ENCODE measurements at places on chromosomes 2 and 18.

DNA sequence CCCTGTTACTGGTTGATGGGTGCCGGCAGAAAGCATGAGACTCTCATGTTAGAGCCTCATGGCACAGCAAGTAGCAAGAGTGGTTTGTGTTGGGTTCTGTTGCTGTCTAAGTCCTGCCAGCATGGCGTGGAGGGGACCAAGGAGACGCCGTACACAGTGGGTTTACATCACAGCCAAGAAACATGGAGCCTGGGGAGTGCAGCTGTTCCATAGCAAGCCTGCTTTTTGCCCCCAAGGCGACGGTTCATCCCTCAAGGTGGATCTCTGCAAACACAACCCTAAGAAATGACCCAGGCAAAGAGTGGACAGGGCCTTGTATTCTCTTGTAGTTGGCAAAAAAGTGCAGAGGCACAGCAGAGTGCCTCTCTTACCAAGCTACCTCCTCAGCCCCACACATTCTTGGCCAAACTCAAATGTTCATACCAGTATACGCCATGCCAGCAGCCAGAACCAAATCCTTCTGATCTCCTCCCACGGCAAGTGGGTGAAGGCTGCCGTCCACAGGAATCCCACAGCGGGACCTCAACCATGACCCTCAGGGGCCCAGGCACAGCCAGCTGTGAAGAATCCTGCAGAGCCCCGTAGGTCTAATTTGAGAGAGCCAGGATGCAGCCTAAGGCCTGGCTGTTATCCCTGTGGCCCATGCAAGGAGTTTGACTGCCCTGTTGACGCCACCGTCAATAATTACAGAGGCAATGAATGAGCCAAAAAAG lies 19.0 kb downstream of the SNED1 start:
- no peak for DNase-seq

DNA sequence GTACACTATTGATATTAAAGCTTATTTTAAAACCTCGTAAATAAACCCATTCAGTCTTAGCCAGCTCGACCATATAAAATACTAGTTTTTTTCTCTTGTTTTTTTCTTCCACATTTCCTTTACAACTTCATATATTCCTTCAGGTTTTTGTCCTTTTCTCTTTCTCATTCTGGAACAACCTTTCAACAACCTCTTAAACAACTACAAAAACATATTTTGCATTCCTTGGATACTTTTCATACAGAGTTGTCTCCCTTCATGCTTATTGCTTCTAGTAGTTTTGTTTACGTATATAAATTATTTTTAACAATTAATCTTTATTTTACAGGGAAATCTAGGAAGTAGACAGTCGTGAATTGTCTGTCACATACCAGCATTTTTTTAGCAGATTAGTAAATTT lies 41.2 kb downstream of the COMMD1 start:
- DNase-seq, result no peak

- DNase-seq, result no peak
These were observed 12.2 kb downstream of the SH3BP4 start for GRCh38 chr2:234963773-234964615.

GRCh38 chr2:110877031-110877827 lies 144.9 kb downstream of the ACOXL start:
- DNase-seq, result no peak

- no peak for DNase-seq
These were observed 1.5 kb downstream of the MTHFD2 start for GRCh38 chr2:74199871-74200305.

DNA sequence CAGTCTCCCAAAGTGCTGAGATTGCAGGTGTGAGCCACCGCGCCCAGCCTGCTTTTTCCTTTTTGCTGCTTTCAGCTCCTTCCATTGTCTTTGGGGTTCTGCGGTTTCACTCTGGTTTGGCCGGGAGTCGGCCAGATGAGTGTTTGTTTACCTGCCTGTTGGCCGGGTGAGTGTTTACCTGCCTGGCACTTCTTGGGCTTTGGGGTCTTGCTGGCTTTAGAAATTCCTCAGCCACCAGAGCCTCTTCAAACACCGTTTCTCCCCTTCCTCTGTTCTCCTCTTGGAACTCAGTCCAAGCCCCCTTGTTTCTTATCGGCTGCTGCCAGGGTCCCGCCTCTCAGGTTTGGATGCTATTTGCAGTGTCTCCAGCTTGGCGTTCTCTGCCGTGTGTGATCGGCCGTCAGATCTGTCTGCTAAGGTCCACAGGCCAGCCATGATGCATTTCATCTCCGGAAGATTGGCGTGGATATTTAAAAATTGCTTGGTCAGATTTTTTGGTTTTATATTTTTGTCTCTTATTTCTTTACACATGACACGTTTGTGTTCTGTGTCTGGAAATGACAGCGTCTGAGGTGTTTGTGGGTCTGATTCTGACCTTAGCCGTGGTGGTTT lies 14.2 kb upstream of the GAL3ST2 start:
- no peak for DNase-seq

- DNase-seq, result no peak
These were observed 10.0 kb upstream of the ASAP2 start for GRCh38 chr2:9196637-9197036.

DNA sequence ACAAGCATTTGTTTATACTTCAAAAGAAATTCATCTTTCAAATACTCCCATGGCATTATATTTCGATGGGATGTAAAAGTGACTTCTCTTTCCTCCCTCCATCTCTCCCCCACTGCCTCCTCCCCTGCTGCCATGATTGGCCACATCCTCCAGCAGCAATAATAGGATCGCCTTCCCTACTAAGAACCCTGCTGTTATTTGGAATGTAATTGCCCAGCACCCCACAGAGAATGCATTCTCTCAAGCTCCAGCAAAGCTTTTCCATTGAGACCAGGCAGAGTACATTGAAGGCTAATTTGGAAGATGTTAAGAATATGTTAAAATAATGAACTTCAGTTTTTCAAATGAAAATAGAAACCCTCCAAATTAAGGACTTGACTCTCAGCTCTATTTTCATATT lies 375.4 kb upstream of the ACVR2A start:
- no peak for DNase-seq

All from kidney epithelial cell (primary cell).